CD4-positive, alpha-beta T cell treated with Interleukin-10 for 1 hour (primary cell): ENCODE measurements at places on chromosomes 6 and 20.
A peak's percentile ranks its signal among the peaks of the same experiment; 100 is the strongest.

- peak; percentile 60 for DNase-seq
Observed at GRCh38 chr6:16486661-16487060, 248.3 kb downstream of the GMPR start.

DNA sequence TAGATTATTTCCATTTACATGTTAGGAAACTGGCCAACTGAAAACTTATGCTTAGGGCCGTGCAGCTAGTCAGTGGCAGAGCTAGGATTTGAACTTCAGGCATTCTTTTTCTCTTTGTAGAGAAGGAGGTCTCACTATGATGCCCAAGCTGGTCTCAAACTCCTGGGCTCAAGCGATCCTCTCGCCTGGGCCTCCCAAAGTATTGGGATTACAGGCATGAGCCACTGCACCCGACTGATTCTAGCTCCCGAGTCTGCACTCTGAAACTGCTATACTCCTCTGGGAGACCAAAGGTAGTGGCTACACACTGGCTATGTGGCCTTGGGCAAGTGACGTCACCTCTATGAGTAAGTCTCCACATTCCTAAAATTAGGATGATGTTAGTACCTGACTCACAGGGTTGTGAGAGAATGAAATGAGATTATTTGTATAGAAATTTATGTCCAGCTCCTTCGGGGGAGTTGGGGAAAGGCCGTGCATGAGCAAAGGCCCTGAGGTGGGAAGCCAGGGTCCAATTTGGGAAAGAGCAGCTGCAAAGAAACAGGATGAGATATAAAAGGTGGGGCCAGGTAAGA, 6.4 kb downstream of the PLTP start:
- no peak for DNase-seq

DNA sequence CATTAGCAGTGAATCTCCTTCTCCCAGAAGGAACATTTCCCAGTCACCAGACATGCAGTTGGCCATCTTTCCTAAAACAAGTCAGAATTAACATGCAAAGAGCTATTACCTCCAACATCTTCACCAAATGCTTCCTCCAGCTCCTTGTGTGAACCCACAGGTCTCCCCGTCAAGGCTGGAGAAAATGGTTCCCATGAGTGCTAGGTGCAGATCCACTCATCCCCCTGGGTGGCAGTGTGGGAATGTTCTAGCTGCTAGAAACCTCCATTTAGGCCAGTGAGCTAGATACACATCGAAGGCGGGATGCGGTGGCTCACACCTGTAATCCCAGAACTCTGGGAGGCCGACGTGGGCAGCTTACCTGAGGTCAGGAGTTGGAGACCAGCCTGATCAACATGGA, 603.9 kb upstream of the SLC35B3 start:
- no peak for DNase-seq

DNA sequence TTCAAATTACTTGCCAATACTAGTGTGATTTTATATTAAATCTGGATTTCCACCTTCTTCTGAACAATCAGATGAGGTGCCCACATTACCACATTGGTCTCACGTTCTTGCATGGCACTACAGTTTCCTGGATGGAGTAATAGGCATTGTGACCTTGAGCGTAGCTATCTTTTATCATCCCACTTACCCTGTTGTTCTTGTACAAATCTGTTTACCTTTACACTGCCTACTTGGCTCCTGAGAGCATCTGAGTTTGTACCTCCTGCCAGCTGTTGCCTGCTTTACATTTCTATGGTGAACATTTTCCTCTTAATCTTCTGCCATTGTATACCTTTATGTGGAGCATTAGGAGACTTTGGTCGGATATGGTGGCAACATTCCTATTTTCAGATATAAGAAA, 90.7 kb downstream of the AKAP7 start:
- no peak for DNase-seq

DNA sequence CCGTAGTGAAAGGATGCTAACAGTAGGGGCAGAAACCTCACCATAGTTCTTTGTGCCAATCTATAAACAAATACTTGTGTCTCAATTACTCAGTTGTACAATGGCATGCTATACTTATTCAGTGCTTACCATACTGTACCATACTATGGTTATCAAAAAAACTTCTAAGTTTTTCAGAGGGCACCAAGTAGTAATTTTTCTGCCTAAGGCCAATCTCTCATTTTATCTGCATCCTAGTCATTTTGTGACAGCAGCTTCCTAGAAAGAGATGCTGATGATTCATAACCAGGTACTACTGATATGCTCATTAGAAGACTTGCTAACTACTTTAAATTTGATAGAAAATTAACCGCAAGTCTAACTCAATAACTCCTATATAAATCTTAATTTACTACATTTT, 42.9 kb downstream of the TMEM244 start:
- no peak for DNase-seq

DNA sequence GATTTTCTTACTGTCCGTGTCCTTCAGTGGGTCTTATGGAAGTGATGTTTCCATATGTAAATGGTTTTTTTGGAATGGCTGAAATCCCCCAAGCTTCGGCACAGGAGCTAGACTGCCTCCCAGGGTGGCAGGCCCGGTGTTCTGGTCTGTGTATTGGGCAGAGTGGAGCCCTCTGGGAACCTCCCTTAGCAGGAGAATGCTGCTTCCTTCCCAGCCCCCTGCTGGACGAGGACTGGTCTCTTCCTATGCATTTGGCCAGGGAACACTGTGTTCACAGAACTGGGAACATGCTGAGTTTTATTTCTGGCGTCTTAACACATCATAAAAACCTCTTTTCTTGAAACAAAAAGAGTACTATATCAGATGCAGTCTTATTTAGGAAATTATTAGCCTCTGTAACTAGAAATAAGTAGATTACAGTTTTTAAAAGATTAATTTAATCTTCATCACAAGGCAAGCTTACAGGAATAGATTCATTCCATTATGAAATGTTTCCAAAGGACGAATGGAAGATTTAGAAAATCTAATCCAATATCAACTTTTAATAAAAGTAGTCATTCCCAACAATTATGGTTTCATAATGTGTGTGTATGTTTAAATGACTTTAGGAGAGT, 56.6 kb downstream of the SYTL3 start:
- DNase-seq: no peak

DNA sequence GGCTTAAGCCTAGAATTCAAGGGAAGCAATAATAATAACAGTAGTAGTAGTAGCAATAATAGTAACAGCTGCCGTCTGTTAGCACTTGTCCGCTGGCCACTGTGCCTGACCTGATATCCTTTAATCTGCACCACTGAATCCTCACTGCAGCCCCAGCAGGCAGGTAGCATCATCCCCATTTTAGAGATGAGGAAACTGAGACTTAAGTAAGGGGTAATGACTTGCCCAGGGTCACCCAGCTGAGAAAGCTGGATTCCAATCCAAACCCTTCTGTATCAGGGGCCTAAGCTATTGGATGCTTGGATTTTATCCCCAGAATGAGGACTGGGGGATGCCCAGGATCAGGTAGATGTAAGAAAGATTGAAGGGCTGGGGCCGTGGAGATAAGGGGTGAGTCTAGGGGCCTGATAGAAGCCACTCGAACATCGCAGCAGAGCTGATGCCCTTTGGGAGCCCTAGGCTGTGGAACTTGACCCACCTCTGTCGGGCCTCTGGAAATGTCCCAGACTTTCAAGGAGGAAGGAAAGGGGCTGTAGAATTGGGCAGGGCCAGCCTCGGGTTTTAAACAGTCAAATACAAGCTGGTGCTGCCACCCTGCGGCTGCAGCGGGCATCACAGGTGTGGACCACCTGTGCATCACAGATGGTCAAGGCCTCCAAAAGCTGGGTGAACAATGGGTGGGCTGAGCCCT, 102.1 kb upstream of the MYL9 start:
- DNase-seq: peak; percentile 63

GRCh38 chr6:109458774-109459531, 3.4 kb upstream of the MICAL1 start:
- peak; percentile 62 for DNase-seq

- no peak for DNase-seq
Observed at GRCh38 chr6:11969092-11969491, 43.0 kb upstream of the HIVEP1 start.

DNA sequence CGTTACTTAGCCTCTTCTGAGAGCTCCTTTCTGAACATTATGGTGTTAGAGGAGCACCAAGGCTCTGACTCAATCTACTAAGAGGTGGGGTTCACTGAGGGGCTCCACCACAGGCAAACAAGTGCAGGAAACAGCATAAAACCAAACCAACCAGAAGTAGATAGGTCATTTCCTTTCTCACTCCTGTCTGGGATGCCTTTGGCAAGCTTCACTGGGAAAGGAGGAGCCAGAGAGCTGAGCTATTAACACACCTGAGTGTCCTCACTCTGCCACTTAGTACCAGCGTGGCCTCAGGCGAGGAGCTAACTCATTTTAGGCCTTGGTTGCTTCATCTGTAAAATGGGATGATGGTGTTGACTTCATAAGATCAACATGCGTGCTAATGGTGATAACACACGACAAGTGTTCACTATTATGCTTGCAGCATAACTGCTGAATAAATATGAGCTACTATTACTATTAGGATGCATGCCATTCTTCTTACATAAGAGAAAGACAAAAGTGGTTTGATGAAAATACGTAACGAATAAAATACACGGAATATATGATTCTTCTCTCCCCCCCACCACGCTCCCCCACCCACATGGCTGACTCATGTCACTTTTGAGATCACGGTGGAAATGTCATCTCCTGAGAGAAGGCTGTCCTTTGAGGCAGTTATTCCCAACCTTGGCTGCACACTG, 185.4 kb downstream of the BCAS1 start:
- DNase-seq: no peak

GRCh38 chr20:64044484-64045247, 4.8 kb downstream of the SOX18 start:
- DNase-seq: no peak

- DNase-seq: no peak
Observed at GRCh38 chr20:16378712-16379370, 194.4 kb downstream of the KIF16B start.

GRCh38 chr20:433300-433975, 25.3 kb downstream of the RBCK1 start:
- DNase-seq: peak; percentile 72

- DNase-seq: no peak
Observed at GRCh38 chr6:92762443-92763273, 656.7 kb downstream of the EPHA7 start.

GRCh38 chr6:167898673-167899311, 72.1 kb downstream of the AFDN start:
- DNase-seq: peak; percentile 27

- DNase-seq: no peak
Observed at GRCh38 chr20:19515074-19515473, 243.0 kb upstream of the RIN2 start.

GRCh38 chr6:91098006-91098405, 511.1 kb upstream of the MAP3K7 start:
- DNase-seq: no peak

GRCh38 chr6:107709341-107709740, 114.8 kb downstream of the SCML4 start:
- no peak for DNase-seq
